ENCODE measurements at places on chromosomes 5 and 9.
A peak's percentile ranks its signal among the peaks of the same experiment; 100 is the strongest.

DNA sequence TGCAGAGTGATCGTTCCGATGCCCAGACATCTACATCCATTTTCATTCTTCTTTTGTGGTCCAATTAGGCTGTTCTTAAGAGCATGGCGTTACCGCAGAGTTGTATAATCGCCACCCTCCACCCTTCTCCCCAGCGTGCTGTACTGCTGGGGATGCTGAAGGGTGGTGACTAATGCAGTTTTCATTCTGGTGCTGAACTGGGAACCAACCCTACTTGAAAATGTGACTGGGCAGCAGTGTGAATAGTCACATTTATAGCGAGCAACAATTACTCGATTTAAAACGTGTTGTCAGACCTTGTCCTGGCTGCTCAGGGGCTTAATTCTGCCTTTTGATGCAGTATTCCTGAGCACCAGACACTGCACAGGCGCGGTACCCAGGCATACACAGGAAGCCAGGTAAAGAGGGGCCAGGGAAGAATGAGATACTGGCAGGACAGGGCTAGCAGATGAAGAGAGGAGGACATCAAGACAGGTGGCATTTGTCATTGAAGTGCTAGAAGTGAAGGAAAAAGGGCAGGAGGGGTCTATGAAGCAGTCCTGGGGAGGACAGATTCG, 719 bp upstream of the ISCA1 start:
- no peak for DNase-seq

DNA sequence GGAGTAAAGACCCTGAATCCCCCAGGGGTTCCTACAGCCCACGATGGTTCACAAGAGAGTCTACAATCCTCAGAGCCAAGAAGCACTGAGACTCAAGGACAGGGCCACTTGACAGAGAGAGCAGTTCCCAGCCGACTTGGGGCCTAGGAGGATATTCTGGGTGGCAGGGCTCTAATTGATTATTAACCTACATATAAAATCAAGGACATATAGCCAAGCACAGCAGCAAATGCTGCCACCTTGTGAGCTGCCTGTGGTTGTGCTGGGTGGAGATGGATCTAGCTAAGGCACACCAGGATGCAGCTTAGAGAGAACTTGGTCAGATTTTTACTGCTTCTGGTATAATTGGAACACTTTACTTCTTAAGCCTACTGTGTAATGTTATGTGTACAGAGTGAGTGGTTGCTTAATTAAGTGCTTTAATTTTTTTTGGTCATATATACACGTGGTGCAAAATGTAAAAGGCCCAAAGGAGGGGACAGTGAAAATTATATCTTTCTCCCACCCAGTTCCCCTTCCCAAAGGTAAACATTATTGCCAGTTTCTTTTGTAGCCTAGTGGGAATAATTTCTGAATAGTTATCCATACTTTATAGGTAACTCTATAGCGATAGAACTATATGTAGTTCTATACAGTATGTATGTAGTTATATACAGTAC, 78.8 kb downstream of the F2RL2 start:
- peak; percentile 68 for DNase-seq

DNA sequence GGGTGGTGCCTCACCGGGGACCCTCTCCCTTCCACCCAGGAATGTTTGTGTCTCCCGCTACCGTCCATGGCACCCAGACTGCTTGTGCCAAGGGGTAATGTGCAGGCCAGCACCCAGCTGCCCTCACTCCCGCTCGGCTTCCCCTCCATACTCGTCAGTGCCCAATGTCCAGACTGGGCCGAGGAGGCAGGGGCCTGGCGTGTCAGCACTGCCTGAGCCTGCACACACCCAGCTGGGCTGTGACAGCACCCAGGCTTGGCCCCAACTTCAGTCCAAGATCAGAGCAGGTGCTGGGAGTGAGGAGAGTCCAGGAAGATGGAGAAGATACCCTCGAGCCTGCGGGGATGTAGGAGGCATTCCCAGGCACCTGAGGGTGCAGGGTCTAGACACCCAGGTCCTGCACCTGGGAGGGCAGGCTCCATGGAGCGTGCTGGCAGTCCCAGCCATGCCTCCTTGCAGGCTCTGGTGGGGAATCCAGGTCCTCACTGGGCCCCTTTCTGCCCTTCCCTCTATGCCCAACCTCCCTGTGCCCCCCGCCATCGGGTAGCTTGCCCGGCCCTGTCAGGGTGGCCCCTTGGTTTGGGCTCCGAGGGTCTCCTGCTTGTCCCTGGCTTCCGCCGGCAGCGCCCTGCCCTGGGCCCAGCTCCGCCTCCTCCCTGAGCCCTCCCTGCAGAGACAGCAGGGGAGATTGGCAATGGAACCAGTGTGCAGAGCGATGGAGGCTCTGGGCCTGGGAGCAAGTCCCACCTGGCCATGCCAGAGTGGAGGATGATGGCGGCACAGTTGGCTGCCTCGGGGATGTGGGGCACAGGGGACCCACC, 250.8 kb upstream of the EDIL3 start:
- DNase-seq, result no peak

DNA sequence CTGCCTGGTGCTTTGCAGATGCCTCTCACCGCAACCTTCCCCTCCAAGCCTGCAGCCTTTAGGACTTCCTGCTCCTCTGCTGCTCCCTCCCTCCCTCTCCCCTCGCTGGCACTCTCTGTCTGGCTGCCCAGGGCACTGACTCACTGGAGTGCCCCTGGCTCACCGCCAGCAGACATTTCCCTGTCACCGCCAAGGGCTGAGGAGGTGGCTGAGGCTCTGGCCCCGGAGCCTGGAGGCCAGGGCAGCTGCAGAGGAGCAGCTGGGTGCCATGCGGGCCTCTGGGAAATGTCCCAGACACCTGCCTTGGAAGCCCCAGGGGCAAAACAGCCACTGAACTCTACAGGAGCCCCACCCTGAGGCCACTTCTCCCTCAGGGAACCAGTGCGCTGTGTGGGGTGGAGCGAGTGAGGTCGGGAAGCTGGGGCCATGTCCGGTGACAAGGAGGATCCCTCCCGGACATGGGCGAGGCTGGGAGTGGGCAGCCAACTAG, 53.4 kb downstream of the TENT4A start:
- peak; percentile 41 for DNase-seq

DNA sequence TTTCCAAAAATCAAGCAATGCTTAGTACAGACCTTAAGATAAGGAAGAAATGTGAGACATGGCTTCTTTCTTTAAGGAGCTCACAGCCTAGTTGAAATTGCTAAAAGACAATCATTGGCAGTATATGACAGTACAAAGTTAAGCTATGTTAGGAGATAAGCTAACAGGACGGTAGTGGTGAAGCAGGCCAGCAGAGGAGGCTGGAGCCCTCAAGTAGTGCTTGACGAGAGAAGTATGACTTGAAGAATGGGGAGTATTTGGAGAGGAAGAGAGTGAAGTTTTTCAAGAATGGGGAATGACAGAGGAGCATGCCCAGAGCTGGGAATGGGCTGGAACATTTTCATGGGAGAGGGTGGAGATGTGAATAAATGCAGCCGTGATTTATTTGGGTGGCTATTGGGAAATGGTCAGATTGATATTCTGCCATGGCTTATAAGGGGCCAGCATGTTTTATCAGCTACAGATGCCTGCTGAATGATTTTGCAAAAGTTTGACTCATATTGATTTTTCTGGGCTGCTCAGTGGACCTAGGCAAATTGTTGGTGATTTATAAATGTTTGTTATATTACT, 43.7 kb downstream of the LURAP1L start:
- DNase-seq, result no peak

DNA sequence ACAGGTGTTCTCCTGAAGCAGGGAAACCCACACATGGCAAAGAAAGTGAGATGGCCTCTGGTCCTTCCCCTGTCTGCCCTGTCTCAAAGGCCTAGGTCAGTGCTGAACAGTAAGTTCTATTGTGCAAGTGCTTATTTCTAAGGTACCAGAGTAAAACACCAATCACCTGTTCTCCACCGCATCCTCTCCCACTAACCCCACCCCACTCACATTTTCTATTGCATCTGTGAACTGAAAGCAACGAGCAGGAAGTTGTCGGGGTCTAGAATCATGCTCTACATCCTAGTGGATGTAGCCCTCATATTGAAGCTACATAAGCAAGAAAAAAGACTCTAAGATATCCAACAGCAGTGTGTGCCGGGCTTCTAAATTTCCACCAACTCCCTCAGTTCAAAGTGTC, 265.9 kb downstream of the ENC1 start:
- DNase-seq, result no peak

GRCh38 chr9:87245271-87245670, 252.4 kb upstream of the DAPK1 start:
- DNase-seq, result no peak

GRCh38 chr5:6544561-6544935, 88.3 kb downstream of the NSUN2 start:
- no peak for DNase-seq

DNA sequence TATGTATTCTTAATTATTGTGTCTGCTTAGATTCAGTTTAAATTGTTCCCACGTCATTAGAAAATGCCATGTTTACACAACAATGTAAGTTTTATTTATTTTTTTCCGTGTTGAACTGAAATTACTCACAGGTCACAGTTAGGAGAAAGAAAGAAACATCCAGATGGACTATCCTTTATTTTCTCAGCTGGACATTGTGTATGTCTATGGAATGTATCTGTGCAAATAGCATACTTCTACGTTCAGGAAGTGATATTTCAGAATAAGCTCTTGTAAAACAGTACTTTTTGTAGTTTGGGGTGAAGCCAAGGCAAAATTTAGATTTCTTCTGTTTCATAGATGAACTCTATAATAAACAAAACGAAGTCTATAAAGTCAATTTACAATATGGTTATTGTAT, 249.0 kb upstream of the ZNF608 start:
- DNase-seq, result no peak

- DNase-seq, result no peak
These were observed 2.8 kb upstream of the ZNF462 start for GRCh38 chr9:106859957-106860720.

DNA sequence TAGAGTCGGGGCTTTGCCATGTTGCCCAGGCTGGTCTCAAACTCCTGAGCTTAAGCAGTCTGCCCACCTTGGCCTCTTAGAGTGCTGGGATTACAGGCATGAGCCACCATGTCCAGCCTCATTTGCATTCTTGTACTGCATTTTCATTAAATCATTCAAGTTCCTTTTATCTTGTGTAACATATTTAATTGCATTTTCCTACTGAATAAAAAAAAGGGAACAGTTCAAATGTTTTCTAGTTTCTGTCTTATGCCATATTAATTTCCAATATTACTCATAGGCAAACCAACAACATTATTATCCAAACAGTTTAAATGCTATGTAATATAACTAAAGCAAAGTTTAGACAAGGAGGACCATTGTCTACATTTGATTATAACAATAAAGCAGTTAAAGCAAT, 6.1 kb downstream of the SLC31A1 start:
- DNase-seq, result no peak

GRCh38 chr9:80061096-80061495, 489.3 kb downstream of the TLE4 start:
- DNase-seq, result no peak

DNA sequence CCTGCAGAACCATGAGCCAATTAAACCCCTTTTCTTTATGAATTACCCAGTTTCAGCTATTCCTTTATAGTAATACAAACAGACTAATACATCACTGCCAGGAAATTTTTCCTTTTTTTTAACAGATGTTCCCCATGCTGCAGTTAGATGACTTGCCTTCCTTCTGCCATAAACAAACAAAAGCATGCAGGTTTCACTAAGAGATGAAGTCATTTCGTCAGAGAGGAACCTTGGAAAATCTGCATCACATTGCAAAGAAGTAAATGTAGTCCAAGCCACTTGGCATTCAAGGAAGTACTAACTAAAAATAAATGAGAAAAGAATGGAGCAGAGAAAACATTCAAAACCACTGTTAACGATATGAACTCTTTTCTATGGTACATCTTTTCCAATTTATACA, 194.1 kb upstream of the EFNA5 start:
- no peak for DNase-seq

DNA sequence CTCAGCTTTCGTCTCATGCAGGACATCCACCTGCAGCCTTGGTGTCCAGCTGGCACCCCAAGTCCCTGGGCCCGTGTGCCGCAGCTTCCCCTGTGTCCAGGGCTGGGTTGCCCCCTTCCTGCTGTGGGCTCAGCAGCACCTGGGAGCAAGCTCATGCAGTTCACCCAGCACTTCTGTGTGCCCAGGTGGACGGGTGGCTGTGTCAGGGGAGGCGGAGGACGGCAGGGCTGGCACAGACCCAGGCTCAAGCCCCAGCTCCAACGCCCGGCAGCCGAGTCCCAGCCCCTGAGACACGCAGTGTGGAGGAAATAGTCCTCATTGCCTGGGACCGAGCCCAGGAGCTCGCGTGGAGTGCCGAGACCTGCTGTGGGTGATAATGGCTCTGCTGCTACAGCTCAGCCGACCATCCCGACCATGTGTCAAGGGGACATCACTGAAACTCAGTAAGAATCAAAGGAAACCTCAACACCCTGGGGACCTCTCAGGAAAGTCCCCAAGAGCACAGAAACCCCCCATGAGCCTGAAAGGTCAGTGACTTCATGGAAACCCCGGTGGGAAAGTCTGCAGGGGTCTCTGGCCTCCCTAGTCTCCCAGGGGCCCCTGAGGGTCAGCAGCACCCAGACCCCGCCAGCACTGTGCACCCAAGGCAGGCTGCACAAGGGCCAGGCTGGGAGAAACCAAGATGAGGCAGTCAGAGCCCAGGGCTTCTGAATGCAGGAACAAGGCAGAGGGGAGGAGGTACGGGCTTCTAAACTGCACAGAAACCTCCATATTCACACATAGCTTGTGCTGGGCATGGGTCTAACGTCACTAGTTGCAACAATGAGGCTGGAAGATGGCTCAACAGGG, 38.8 kb downstream of the LPCAT1 start:
- DNase-seq, result no peak

- peak; percentile 8 for DNase-seq
These were observed 82.1 kb downstream of the CCDC192 start for GRCh38 chr5:127785098-127785927.

GRCh38 chr5:36581070-36581469, 25.3 kb upstream of the SLC1A3 start:
- no peak for DNase-seq

DNA sequence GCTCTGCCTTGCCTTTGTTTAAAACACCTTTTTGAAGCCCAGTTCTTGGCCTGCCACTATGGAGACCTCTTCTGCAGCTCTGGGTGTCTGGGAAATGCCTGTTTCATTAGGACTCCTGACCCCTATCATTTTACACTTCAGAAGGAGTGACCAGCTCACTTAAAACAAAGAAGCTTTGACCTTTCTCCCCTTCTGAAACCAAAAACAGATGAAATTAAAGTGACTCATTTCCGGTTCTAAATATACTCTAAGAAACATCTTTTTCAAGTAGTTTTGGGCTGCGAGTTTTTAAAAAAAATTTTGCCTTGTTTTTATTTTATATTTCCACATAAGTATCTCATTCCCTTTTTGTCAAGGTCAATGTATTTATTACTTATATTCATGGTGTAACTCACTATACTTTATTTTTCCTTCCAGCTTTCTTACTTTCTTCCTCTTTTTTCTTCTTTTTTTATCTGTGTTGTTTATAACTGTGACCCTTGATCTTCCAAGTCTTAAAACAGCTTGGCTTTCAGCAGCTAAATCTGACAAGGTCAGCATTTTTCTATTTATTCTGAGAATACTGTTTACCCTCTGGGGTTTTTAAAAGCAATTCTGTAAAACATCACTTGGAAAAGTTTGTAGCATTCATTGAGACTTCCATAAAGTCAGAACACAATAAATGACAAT, 672.9 kb downstream of the NR2F1-AS1 start:
- no peak for DNase-seq

All from activated naive CD4-positive, alpha-beta T cell treated with Interleukin-2 at 50 U/mL for 16 hours (primary cell).